ENCODE measurements at places on chromosomes 1 and 21. TPM values are rescaled to one million over a fixed set of nuclear protein-coding genes. Genes with fewer than 3 reads are reported as not detected.

The ZNF281 gene
- 24.5 TPM for total RNA-seq

The SLC44A3 gene
- 3.8 TPM for total RNA-seq

The TNFRSF1B gene
- 14.9 TPM for total RNA-seq

The IL12RB2 gene
- 1.2 TPM for total RNA-seq

The OR2L2 gene
- not detected for total RNA-seq

The CDK18 gene
- 3.7 TPM for total RNA-seq

The COL6A1 gene
- total RNA-seq: 342 TPM

The S1PR1 gene
- 14.3 TPM for total RNA-seq

The GPR137B gene
- total RNA-seq: 13.3 TPM

DNA sequence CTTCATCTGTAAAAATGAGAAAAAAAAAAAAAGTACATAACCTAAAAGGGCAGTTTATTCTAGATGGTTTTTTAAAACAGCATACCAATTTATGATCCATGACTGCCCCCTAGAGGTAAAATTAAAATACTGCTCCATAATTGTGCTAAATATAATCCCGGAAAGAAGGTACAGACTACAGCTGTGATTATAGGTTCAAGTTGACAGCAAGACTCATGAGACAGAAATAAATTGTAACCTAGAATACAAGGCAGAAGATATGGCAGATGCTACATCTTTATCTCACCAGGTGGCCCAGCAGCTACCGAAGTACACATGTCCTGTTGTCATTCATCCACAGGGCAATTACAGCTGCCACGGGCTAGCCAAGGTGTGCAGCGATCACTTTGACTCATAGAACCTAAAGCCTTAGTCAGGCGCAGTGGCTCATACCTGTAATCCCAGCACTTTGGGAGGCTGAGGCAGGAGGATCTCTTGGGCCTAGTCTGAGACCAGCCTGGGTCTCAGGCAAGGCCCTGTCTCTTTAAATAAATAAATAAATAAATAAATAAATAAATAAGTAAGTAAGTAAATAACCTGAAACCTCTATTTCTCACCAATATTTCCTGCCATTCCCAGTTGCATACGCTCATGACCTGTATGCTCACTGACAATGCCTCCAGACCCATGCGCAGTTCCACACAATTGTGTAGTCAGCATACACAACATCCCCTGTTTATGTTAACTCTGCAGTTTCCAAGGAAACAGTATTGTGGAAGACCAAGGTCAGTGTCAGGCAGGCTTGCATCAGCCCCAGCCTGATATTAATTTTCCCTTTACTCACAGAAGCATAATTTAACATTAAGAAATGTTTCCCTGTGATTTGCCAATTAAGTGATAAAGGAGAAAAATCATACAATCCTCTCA, 18.3 kb upstream of the PPIE start:
- no peaks in the 10 kb centered on the region for H3K4me1 ChIP-seq
- H3K36me3 ChIP-seq: no peaks in the 10 kb centered on the region
- no peak overlapping the region for H3K27ac ChIP-seq
- no peak for DNase-seq

DNA sequence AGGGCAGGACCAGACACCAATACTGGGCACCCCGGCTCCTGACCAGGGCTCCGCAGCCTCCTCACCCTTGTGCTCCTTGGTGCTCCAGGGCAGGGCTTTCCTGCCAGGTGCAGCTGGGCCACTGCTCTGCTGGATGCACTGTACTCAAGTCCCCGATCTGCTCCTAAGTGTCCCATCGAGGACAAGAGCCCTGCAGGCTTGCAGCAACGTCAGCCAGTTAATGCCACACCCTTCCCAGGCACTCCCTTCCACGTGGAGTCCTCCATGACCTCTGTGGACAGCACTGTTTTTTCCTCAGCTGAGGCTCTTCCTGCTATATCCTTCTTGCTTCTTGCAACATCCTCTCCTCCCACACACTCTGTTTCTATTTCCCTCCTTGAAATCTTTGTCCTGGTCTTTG, 94.0 kb upstream of the NGF start:
- H3K27me3 ChIP-seq: no peaks in the 10 kb centered on the region
- no peak overlapping the region for H3K27ac ChIP-seq
- no peaks in the 10 kb centered on the region for H3K4me1 ChIP-seq
- H3K4me3 ChIP-seq: no peak overlapping the region
- H3K36me3 ChIP-seq: no peaks in the 10 kb centered on the region

GRCh38 chr1:178912597-178912996, 41.7 kb upstream of the ANGPTL1 start:
- no peaks in the 10 kb centered on the region for H3K4me1 ChIP-seq
- H3K4me3 ChIP-seq: no peak overlapping the region
- H3K36me3 ChIP-seq: no peaks in the 10 kb centered on the region
- no peak for DNase-seq

GRCh38 chr1:3011631-3012455, 9.4 kb upstream of the ACTRT2 start:
- peak; percentile 73 for DNase-seq
- no peak overlapping the region for H3K4me3 ChIP-seq
- no peaks in the 10 kb centered on the region for H3K4me1 ChIP-seq
- peaks cover 62% of the 10 kb centered on the region for H3K27me3 ChIP-seq
- H3K36me3 ChIP-seq: no peaks in the 10 kb centered on the region

GRCh38 chr1:9167638-9168037, 38.7 kb upstream of the GPR157 start:
- no peak overlapping the region for H3K27ac ChIP-seq
- H3K4me1 ChIP-seq: peaks cover 30% of the 10 kb centered on the region
- H3K4me3 ChIP-seq: no peak overlapping the region
- no peaks in the 10 kb centered on the region for H3K27me3 ChIP-seq

GRCh38 chr1:117817629-117818028, 111.8 kb downstream of the GDAP2 start:
- no peaks in the 10 kb centered on the region for H3K36me3 ChIP-seq
- H3K27me3 ChIP-seq: no peaks in the 10 kb centered on the region
- H3K4me1 ChIP-seq: peaks cover 7% of the 10 kb centered on the region
- no peak overlapping the region for H3K27ac ChIP-seq

- no peak overlapping the region for H3K27ac ChIP-seq
- no peak overlapping the region for H3K4me3 ChIP-seq
- H3K4me1 ChIP-seq: no peaks in the 10 kb centered on the region
- H3K36me3 ChIP-seq: peaks cover 43% of the 10 kb centered on the region
- H3K27me3 ChIP-seq: no peaks in the 10 kb centered on the region
Measured at GRCh38 chr1:179322557-179322956, 29.0 kb downstream of the SOAT1 start.

- no peaks in the 10 kb centered on the region for H3K4me1 ChIP-seq
- no peak overlapping the region for H3K4me3 ChIP-seq
- no peaks in the 10 kb centered on the region for H3K36me3 ChIP-seq
- H3K27me3 ChIP-seq: peaks cover 43% of the 10 kb centered on the region
Measured at GRCh38 chr1:157115429-157115838, 15.8 kb upstream of the ETV3L start.

GRCh38 chr1:200610846-200611245, 9.7 kb downstream of the KIF14 start:
- no peaks in the 10 kb centered on the region for H3K4me1 ChIP-seq
- H3K4me3 ChIP-seq: no peak overlapping the region

DNA sequence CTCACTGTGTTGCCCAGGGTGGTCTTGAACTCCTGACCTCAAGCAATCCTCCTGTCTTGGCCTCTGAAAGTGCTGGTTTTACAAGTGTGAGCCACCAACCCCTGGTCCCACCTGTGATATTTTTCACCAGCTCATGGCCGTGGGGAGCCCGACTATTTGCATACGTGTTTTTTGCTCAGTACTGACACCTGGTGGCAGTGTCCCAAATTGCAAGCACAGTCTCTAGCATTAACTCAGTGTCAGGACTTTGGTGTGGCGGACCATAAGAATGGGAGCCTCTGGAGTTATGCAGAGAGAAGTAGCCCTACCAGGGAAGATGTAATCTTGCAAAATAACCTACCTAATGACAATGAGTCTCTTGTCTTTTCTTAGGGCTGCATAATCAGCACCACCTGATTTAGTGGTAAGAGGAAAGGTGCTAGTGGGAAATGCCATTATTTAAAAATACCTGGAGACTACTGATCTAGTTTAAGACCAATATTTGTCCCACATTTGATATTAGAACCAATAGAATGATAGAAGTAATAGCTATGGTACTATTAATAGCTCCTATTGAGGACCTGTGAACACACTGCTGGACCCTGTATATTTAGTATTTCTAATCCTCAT, 305.4 kb downstream of the DISC1 start:
- peaks cover 34% of the 10 kb centered on the region for H3K4me1 ChIP-seq
- H3K4me3 ChIP-seq: no peak overlapping the region
- DNase-seq: no peak
- H3K27ac ChIP-seq: no peak overlapping the region
- peaks cover 17% of the 10 kb centered on the region for H3K27me3 ChIP-seq

DNA sequence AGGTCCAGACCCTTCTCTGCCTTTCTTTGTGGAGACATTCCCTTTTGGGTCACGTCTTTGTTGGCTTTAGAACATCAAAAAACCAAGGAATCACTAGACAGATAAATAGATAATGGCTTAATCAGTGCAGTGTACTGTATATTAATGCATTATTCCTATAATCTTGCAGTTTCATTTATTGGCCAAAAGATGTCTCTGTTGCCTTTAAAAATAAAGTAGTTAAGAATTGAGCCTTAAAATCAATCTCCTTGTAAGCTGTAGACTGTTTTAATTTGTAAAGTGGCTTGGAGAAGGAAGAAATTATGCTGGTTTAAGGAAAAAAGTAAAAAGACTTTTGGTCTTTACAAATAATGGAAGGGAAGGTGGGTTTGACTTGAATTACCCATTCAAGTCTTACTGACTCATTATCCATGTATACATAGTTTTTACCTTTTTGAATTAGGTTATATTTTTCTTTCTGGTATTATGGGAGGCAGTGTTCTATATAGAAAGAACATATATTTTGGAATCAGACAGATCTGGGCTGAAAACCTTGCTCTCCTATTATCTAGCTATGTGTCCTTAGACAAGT, 84.6 kb downstream of the VPS13D start:
- no peaks in the 10 kb centered on the region for H3K4me1 ChIP-seq
- peaks cover 99% of the 10 kb centered on the region for H3K36me3 ChIP-seq
- no peak for DNase-seq
- no peak overlapping the region for H3K4me3 ChIP-seq
- no peaks in the 10 kb centered on the region for H3K27me3 ChIP-seq

- H3K27me3 ChIP-seq: no peaks in the 10 kb centered on the region
- H3K4me3 ChIP-seq: no peak overlapping the region
- H3K27ac ChIP-seq: no peak overlapping the region
- H3K4me1 ChIP-seq: peaks cover 10% of the 10 kb centered on the region
Measured at GRCh38 chr21:35226968-35227744, 178.1 kb upstream of the RUNX1 start.

- H3K27ac ChIP-seq: peak overlapping the region; percentile 99
- H3K27me3 ChIP-seq: no peaks in the 10 kb centered on the region
- peaks cover 26% of the 10 kb centered on the region for H3K4me1 ChIP-seq
- peaks cover 44% of the 10 kb centered on the region for H3K36me3 ChIP-seq
Measured at GRCh38 chr1:7784492-7785071, 491 bp downstream of the PER3 start.

DNA sequence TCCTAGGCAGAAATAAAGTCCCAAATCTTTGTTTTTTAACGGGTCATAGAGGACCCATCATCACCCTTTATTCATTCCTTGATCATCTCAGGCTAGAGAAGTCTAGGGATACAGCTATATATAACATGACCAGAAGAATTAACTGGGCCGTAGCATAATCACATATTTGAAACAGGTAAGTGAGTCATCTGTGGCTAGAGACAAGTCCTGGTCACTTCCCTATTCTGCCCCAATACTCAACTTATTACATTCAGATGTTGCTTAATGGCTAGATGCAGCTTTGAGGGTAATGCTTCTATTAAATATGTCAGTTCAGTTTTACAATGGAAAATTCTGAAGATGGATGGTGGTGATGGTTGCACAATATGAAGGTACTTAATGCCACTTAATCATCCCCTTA, 47.0 kb downstream of the EXO1 start:
- no peaks in the 10 kb centered on the region for H3K36me3 ChIP-seq
- no peak for DNase-seq
- H3K27ac ChIP-seq: no peak overlapping the region
- H3K4me1 ChIP-seq: no peaks in the 10 kb centered on the region
- no peak overlapping the region for H3K4me3 ChIP-seq

DNA sequence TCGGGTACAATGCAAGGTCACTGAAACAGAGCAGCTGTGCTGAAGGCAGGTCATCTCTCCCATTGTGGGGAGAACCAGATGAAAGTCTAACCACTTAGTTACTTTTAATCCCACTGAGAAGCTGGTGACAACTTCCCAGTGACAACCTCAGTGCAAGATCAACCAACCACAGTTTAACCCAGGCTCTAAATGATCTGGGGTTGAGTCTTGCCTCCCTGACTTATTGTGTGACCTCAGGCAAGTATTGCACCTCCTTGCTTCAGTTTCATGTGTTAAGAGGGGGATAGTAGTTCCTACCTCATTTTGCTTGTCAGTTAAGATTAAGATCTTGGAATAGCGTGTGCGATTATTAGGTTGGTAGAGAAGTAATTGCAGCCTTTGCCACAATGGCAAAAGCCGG, 3.2 kb downstream of the ZP4 start:
- H3K4me1 ChIP-seq: no peaks in the 10 kb centered on the region
- no peaks in the 10 kb centered on the region for H3K36me3 ChIP-seq
- H3K27ac ChIP-seq: no peak overlapping the region
- no peaks in the 10 kb centered on the region for H3K27me3 ChIP-seq
- no peak for DNase-seq
- no peak overlapping the region for H3K4me3 ChIP-seq

GRCh38 chr1:226223157-226223785, at the start of gene MIXL1:
TSS of gene MIXL1 (plus strand) at chr1:226223664. CDS start at chr1:226223682, 18 bp downstream.
- peaks cover 11% of the 10 kb centered on the region for H3K4me1 ChIP-seq
- H3K4me3 ChIP-seq: peak within 1 kb of the TSS; percentile 64
- no peak for DNase-seq
- H3K27me3 ChIP-seq: peaks cover 19% of the 10 kb centered on the region
- H3K36me3 ChIP-seq: no peaks in the 10 kb centered on the region

- no peak overlapping the region for H3K4me3 ChIP-seq
- DNase-seq: no peak
- peak overlapping the region; percentile 93 for H3K27ac ChIP-seq
- no peaks in the 10 kb centered on the region for H3K36me3 ChIP-seq
- no peaks in the 10 kb centered on the region for H3K27me3 ChIP-seq
- H3K4me1 ChIP-seq: peaks cover 99% of the 10 kb centered on the region
Measured at GRCh38 chr1:21326861-21327344, 36.6 kb upstream of the ECE1 start.

- H3K27ac ChIP-seq: peak overlapping the region; percentile 84
- peak overlapping the region; percentile 83 for H3K4me3 ChIP-seq
- H3K36me3 ChIP-seq: no peaks in the 10 kb centered on the region
- peaks cover 14% of the 10 kb centered on the region for H3K4me1 ChIP-seq
Measured at GRCh38 chr21:33490991-33491372, 534 bp downstream of the DNAJC28 start.

All from stomach (tissue), 19 donors.